ENCODE measurements at places on chromosomes 4 and X.

GRCh38 chr4:84826681-84827080 is 139.8 kb downstream of the WDFY3 start:
- no peak for DNase-seq

DNA sequence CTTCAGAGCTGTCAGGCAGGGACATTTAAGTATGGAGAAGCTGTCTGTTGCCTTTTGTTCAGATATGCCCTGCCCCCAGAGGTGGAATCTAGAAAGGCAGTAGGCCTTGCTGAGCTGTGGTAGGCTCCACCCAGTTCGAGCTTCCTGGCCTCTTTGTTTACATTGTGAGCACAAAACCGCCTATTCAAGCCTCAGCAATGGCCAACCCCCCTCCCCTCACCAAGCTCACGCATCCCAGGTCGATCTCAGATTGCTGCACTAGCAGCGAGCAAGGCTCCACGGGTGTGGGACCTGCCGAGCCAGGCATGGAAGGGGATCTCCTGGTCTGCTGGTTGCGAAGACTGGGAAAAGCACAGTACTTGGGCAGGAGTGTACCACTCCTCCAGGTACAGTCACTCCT is 59.3 kb downstream of the ZNF674 start:
- DNase-seq, result no peak

GRCh38 chr4:11427121-11427996 is 1.3 kb downstream of the HS3ST1 start:
- no peak for DNase-seq

DNA sequence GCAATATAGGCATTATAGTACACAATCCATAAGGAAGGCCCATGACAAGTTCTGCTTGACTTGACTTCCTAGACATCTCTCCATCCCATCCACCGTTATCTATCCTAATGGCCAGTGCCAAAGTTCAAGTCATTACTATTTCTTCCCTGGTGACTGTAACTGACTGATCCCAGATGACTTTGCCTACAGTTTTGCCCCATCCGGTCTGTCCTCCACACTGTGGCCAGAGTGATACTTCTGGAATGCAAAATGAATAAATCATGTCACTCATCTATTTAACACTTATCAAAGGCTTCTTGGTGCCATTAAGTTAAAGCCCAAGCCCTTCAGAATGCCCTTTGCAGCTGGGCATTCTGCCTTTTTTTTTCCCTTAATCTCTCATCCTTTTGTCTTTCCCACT is 130.8 kb downstream of the PPARGC1A start:
- DNase-seq, result no peak

GRCh38 chr4:687048-687970 is 1.6 kb downstream of the SLC49A3 start:
- DNase-seq, result no peak

DNA sequence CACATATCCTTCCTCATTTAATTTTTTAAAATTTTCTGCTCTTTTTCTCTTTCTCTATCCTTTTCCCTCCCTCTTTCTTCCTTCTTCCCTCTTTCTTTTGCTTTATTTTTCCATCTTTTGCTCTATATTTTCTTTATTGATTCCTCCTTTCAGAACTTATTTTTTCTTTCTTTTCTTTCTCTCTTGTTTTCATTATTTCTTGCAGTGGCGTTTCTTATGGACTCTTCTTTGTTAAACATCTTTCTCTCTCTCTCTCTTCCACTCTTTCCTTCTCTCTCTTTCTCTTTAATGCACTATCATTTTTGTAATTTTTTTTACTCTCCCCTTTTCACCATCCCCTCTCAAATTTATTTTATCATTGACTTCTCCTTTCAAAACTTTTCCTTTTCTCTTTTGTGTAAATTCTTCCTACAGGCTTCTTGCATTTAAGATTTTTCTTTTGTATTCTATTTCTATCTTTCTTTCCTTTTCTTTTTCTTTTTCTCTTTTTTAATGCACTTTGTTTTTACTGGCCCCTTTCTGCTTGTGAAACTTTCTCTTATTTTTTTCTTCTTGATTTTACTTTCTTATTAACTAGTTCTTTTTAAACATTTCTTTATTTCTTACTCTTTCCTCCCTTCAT is 97.0 kb downstream of the RBMX2 start:
- DNase-seq, result no peak

DNA sequence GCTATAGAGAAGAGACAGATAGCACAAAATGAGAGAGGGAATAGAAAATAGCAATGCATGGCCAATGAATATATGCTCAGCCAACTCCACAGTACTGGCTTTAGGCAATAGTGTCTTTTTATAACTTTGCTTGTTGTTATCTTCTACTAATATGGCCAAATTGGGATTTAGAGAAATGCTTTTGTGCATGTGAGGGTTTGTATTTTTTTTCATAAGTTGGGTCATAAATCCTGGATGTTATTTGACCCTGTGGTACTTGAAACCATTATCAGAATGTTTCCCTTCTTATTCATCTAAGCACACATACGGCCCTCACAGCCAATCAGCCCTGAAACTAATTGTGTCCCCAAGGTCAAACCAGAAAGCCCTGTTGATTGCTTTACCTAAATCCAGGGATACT is 35.2 kb upstream of the LPAR4 start:
- no peak for DNase-seq

DNA sequence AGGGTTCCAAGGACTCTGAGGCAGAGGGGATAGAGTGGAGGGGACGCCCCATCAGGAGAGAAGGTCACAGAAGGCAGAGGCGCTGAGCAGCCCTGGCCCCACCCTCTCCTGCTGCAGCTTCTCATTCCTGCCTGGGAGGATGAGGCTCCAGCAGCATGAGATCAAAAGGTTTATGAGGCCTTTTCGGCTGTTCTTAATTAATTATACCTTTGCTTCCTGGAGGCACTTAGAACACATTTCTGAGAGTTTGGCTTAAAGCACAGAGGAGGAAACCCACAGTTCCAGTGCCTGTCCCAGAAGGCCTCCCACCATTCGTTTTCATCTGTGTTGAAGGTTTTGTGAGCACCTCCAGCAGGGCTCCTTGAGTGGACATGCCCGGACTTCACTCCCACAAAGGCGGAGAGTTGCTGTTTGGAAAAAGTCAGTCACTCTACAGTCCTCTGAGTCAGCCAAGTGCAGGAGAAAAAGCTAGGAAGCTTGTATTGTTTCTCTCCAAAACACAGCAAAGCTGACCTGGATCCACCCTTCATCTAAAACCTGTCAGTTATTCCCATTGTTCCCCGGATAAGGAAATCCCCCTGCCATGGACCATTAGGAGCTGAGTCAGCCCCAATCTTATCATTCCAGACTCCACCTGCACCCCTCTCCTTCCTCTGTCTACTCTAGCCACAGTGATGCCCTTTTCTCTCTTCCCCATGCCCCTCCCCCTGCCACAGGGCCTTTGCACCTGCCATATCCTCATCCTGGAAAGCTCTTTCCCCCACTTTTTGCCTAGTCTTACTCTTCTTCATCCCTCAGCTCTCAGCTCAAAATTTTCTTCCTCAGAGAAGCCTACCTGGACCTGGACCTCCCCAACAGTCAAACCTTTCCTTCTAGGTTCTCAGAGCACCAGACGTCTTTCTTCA is 276.8 kb downstream of the FBXW7 start:
- DNase-seq, result no peak

DNA sequence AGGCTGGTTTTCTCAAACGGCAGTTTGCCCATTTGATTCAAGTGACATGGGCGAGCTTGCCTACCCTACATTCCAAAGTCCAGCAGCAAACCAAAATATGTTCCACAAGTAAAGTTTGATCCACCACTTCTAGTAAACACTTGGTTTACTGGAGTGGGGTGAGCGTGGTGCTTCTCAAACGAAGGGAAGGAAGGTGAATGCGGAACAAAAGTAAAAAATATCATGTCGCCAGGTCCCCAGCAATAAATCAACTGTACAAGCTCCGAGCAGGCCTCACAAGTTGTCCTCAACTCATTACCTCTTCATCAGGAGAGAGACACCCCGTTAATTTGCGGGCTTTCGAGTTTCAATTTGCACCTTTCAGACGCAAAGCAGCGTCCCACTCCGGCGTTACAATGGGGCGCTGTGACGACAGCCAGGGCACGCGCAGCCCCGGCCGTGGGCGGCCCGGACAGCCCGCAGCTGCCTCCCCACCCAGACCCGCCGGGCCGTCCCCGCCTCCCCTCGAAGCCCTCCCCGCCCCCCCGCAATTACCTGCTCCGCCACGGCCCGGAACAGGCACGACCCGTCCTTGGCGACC is 1.0 kb downstream of the OTUD4 start:
- DNase-seq, result no peak

GRCh38 chr4:73099143-73099542 is 29.6 kb upstream of the COX18 start:
- no peak for DNase-seq

GRCh38 chrX:9339603-9340491 is 125.0 kb upstream of the TBL1X start:
- DNase-seq, result no peak

DNA sequence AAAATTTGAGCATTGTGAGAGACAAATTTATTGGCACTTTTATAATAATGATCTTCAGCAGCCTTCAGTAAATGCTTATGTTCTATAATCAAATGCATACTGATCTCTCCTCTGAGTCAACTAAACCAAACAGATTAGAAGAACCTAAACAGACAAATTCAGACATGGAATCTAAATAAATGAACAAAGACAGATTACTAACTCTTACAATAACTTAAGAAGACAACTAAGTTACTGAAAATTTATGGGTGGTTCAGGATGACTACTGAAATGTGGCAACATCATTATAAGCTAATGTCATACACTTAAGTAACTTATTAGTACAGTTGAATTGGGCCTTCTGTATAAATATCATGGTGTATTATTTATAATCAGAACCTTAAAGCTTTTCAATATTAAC is 127.3 kb downstream of the NEK1 start:
- no peak for DNase-seq

DNA sequence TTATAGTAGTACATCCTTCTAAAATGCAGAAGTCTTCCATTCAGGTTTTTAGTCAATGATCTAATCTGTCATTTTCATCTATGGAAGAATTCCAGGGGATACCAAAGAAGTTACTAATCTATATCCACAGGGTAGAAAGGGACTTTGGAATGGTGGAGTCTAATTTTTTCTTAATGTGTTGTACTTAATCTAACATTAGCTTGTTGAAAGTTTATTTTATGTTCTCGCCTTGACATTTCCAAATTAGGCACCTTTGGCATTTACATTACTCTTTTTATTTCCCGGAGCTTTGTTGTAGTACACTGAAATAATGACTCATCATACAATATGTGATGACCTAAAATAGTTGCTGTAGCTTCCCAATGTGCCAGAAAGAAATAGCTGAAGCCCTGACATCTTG is 91.5 kb downstream of the HTR2C start:
- DNase-seq, result no peak

GRCh38 chr4:128519163-128519830 is 231.7 kb upstream of the PGRMC2 start:
- no peak for DNase-seq

GRCh38 chr4:40251366-40251765 is 54.5 kb downstream of the RHOH start:
- DNase-seq, result no peak

DNA sequence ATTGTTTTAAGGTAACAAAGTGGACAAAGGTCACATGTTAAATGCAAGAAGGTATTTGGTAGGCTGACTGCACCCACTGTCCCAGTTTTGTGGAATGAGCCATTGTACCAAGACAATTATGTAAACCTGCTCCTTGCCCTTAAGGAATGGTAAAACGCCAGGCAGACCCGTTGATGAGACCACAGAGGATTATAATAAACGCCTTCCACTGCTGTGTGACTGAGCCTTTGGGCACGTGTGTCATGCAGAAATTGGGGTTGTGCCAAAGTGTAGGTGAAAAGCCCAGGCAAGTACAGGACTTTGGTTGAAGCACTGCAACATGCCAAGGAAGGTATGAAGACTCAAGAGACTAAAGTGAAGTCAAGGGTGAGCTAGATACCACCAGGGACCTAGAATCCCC is 59.7 kb downstream of the LRRC66 start:
- peak; percentile 31 for DNase-seq

GRCh38 chr4:183550345-183551093 is 45.7 kb downstream of the ING2 start:
- no peak for DNase-seq

- DNase-seq, result no peak
These were observed 9.2 kb upstream of the GYG2 start for GRCh38 chrX:2819345-2820135.

- no peak for DNase-seq
These were observed 914.2 kb upstream of the PCDH7 start for GRCh38 chr4:29805916-29806480.
